ENCODE measurements at places on chromosomes 11 and 22.

DNA sequence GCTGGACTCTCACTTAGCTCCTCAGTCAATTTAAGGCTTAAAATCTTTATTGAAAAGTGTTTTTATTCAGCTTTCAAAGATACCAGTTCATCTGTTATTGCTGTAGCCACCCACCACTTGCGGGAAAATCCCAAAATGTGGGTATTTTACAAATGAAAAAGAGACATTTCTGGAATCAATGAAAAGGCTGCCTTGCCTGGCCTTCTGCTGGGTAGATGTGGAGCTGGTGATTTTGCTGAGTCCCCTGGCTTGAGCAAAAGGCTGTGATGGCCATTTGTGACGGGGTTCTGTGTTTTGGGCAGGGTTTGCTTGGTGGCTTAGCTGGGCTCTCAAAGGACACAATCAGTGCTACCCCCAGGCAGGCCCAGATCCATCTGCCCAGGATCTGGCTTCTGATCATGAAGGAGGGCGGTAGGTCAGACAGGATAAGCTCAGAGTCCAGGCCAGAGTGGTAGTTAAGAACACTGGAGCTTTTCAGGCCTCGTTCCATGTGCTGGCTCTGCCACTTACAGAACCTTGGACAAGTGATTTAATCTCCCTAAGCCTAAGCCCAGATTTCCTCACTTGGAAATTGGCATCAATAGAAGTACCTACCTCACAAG, 36.1 kb downstream of the UBASH3B start:
- no peak for DNase-seq

DNA sequence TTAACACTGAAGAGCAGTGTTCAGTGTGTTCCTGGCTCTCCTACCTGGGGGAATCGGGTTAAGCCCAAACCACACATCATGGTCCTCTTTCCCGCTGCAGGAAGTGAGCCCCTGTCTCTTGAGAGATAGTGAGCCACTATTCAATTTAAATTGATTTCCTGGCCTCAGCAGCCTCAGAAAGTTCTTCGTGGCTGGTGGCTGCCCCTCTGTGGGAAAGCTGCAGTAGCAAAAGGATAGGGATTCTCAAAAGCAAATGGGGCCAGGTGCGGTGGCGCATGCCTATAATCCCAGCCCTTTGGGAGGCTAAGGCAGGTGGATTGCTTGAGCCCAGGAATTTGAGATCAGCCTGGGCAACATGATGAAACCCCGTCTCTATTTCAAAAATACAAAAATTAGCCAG, 49.1 kb upstream of the CD5 start:
- no peak for DNase-seq

- DNase-seq = no peak
These were observed 28.1 kb upstream of the VPREB1 start for GRCh38 chr22:22216450-22216959.

DNA sequence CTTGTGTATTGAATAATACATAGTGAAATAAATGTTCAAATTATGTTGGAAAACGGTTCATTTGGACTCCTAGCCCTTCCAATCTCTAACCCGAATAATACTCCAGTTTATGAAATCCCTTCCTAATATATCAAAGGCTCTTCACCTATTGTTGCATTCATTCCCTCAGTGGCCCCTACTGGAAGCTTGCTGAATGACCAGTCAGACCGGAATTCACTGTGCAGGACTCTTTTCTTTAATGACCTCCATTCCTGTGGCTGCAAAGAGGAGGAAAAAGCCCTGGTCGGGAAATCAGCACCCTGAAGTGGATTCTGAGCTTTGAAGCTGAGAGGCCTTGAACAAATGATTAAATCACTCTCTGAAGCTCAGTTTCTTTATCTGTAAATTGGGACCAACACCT, 19.1 kb upstream of the RCN1 start:
- no peak for DNase-seq

DNA sequence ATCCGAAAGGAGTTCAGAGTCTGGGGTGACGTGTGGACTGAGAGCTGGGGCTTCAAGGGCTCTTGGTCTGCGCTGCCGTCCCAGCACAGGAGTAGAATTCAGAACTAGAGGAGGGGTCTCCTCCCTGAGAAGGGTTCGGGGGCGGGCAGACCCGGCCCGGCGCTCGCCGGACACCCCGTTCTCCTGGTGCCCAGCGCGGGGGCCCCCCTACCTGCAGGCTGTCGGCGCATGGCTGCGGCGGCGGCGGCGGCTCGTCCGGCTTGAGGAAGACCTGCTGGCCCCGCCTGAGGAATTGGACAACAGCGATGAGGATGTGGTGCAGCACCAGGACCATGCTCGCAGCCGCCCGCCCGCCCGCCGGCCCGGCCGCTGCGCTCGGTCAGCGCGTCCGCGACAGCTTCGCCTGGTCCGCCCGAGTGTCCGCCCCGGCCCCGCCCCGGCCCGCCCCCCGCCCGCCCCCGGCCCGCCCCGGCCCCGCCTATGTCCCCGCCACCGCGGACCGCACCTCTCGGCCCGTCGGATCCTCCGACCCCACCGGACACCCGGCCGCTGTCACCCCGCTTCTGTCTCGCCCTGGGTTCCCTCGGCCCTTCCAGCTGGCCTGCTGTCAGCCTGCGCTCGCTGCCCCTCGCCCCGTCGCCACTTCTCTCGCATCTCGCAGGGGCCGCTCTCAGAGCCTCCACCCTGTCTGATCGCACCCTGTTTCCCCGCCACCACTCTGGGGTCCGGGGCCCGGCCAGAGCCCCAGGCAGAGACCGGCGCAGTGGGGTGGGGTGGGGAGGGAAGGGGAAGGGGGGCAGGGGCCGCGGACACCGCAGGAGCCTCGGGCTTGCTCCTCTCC, 32.0 kb downstream of the PDE2A start:
- DNase-seq = peak; percentile 14

- peak; percentile 44 for DNase-seq
These were observed 98.0 kb downstream of the PRR5L start for GRCh38 chr11:36394056-36394455.

DNA sequence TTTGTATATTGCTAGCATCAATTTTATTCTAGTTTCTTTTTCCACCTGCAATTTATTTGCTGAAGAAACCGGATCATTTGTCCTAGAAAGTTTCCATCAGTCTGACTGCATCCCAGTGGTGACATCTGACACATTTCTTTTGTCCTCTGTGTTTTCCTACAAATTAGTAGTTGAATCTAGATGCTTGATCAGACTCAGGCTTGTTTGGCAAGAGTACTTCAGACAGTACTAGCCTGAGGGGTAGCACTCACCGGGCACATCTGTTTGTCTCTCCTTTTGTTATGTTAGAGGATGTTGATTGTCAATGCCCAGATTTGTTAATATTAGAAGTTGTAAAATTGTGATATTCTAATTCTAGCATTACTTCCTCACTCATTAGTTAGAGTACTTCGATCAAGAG, 204.8 kb downstream of the SWAP70 start:
- no peak for DNase-seq

DNA sequence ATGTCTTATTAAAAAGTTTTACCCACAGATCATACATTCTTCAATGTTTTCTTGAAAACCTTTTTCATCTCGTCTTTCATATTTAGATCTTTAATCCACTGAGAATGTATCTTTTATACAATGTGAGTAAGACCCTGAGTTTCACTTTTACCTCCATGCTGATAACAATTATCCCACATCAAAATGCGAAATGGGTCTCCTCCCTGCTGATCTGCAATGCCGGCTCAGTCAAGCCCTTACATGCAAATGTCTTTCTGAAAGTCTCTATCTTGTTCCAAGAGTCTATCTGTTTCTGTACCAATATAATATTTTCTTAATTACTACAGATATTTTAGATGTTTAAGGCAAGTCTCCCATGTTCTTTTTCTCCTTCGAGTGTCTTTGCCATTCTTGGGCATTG, 50.9 kb downstream of the CDON start:
- DNase-seq = no peak

- DNase-seq = no peak
These were observed 35.8 kb downstream of the TNKS1BP1 start for GRCh38 chr11:57288771-57289579.

GRCh38 chr11:69808667-69809086, 10.5 kb downstream of the FGF3 start:
- DNase-seq = no peak

GRCh38 chr11:131597890-131598289, 227.5 kb downstream of the NTM start:
- no peak for DNase-seq

- DNase-seq = peak; percentile 73
These were observed 3.1 kb upstream of the MN1 start for GRCh38 chr22:27804470-27805297.

DNA sequence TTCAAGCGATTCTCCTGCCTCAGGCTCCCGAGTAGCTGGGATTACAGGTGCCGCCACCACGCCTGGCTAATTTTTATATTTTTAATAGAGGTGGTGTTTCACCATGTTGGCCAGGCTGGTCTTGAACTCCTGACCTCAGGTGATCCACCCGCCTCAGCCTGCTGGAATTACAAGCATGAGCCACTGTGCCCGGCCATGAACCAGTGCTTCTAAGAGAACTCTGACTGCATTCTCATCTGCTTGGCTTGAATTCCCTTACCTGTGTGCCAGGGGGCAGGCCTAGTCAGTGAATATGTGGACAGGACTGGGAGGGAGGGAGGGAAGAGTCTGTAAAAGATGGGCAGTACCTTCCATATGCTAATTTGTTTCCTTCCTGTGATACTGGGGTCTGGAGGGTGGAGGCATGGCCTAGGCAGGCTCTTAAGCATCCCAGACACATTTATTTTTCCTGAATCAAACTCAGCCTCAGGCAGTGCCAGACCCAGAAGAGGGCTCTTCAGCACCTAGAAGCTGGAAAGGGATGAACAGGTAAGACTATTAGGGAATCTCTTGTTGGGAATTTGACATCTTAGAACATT, 6.6 kb downstream of the RPS25 start:
- no peak for DNase-seq

DNA sequence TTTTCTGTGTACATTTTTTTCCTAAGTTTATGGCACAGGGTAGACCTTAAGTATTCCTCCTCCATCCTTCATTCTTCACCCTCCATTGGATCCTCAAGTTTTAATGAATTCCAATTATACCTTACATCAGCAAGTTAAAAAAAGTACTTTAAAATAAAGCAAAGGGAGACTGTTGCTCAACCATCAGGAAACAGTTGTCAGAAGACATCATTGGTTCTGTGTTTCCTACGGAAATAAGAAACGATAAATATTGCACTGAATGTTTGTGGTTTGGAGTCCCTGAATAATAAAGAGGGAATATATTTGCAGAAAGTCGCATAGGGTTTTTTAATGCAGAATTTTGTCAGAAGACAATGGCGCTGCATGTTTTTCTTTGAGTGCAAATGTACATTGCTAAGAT, 28.1 kb upstream of the LDHA start:
- DNase-seq = no peak

- DNase-seq = no peak
These were observed 68.4 kb upstream of the SORL1 start for GRCh38 chr11:121383716-121384115.

Data from activated CD8-positive, alpha-beta T cell treated with anti-CD3 and anti-CD28 coated beads for 36 hours (primary cell).